ENCODE measurements at places on chromosomes 7 and 10.

DNA sequence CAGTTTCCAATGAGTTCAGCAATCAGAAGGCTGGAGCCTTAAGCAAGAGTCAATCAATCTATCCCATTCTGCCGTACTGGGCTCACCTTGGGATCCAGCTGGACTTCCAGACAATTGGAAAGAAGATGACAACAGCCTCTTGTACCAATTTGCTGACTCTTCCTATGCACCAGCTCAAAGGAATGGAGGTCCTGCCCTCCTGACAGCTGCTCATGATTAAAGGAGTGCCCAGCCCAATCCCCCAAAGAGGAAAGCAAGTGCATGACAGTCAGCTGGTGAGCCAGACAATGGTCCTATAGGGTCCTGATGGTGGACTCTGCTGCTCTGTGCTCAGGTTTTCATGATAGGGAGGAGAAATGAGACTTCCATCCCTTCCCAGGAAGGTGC lies 25.1 kb downstream of the VSTM4 start:
- H3K27ac ChIP-seq, result no peak overlapping the region
- no peaks in the 10 kb centered on the region for H3K27me3 ChIP-seq
- DNase-seq, result no peak
- no peaks in the 10 kb centered on the region for H3K4me1 ChIP-seq
- no peak overlapping the region for H3K4me3 ChIP-seq

DNA sequence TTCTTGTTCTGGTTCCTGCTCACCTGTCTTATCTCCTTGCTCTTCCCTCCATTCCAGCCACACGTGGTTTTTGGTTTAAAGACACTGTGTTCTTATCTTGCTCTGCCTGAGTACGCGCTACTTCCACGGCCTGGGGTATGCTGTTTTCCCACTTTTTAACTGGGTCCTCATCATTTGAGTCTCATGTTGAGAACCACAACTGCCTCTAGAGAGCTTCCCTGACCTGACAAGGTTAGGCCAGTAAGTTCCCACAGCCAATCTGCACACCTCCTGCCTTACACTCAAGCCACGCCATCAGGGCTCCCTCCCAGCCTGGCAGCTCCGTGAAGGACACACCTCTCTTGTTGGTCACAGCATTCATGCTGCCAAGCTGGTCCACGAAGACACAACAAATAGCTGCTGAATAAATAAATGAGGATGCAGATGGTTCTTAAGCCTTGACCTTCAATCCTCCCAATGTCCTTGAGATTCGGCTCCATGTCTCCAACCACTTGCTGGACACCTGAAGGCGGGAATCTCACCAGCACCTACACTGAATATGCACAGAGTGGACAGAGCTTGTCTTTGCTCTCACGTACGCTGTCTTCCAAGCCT lies 201.7 kb upstream of the KLF14 start:
- no peaks in the 10 kb centered on the region for H3K4me1 ChIP-seq
- H3K27me3 ChIP-seq, result no peaks in the 10 kb centered on the region
- no peak for DNase-seq
- no peak overlapping the region for H3K4me3 ChIP-seq
- no peak overlapping the region for H3K27ac ChIP-seq

DNA sequence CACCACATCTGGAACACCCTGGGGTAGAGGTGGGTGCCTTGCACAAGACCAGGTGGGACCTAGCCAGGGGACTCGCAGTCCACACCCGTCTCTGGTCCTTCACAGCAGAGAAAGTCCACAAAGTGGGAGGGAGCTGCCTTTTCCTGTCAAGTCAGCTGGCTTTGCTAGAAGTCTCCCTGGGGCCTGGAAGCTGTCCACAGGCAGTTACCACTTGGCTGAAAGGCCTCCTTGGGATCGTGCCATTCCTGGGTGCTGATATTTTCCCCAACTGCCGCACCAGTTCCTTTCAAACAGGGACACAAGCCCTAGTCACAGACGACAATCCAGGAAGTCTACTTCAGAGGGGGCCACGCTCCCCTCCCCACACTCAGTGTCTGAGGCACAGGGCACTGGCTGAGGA lies 75.4 kb downstream of the AFAP1L2 start:
- H3K36me3 ChIP-seq, result no peaks in the 10 kb centered on the region
- H3K4me1 ChIP-seq, result peaks cover 6% of the 10 kb centered on the region
- H3K27me3 ChIP-seq, result no peaks in the 10 kb centered on the region
- no peak for DNase-seq

DNA sequence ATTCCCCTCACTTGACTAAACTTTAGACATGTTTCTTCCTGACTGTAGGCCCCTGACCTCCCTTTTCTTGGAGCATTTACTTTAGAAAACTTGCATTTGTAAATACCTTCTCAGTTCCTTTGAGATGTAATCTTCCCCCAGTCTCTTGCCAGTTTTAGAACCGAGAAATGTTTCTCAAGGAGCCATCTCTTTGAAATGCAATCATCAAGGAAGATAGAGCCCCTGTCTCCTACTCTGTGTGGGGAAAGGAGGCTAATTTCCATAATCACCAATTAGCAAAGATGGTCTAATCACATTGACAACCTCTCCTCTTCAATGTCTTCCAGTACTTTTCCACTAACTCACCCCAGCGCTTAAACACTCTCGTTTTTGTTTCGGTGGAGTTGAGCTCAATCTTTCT lies 70.0 kb upstream of the SMIM30 start:
- H3K4me3 ChIP-seq, result no peak overlapping the region
- no peaks in the 10 kb centered on the region for H3K27me3 ChIP-seq
- H3K27ac ChIP-seq, result no peak overlapping the region
- H3K4me1 ChIP-seq, result no peaks in the 10 kb centered on the region
- H3K36me3 ChIP-seq, result no peaks in the 10 kb centered on the region

- H3K4me1 ChIP-seq, result no peaks in the 10 kb centered on the region
- H3K36me3 ChIP-seq, result no peaks in the 10 kb centered on the region
- no peak overlapping the region for H3K27ac ChIP-seq
- no peak overlapping the region for H3K4me3 ChIP-seq
These were observed 412.6 kb upstream of the SHH start for GRCh38 chr7:156224833-156225225.

DNA sequence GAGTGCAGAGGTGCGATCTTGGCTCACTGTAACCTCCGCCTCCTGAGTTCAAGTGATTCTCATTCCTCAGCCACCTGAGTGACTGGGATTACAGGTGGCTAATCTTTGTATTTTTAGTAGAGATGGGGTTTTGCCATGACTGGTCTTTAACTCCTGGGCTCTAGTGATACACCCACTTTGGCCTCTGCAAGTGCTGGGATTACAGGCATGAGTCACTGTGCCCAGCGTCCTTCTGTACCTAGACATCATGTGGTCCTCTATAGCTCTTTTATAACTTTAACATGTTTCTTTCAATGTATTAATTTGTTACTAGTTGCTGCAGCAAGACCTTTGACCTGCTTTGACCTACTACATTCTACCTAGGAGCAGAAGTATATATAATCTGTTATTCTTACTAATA lies 38.7 kb upstream of the BICC1 start:
- peaks cover 10% of the 10 kb centered on the region for H3K4me1 ChIP-seq
- no peaks in the 10 kb centered on the region for H3K27me3 ChIP-seq
- no peak overlapping the region for H3K4me3 ChIP-seq
- no peak overlapping the region for H3K27ac ChIP-seq

DNA sequence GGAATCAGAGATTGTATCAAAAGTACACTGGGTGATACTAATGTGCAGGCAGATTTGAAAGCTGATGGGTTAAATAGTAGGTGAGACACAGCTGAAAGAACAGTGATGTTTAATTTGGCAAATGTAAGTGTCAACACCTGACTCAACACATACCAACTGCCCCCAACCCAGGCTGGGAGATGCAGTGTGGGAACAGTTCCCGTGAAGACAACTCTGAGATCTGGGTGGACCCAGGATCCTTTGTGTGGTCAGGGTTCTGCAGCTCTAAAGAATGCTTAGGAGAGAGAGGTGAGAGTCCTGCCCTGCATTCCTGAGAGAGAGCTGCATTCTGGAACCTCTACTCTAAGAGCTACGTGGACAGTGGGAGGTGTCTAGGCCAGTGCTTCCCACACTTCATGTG lies 479.7 kb downstream of the RPS24 start:
- no peaks in the 10 kb centered on the region for H3K27me3 ChIP-seq
- H3K4me3 ChIP-seq, result no peak overlapping the region
- no peak overlapping the region for H3K27ac ChIP-seq
- DNase-seq, result no peak
- H3K4me1 ChIP-seq, result peaks cover 6% of the 10 kb centered on the region

GRCh38 chr10:113452146-113452845 lies 100.6 kb upstream of the HABP2 start:
- peaks cover 15% of the 10 kb centered on the region for H3K4me1 ChIP-seq
- H3K27me3 ChIP-seq, result no peaks in the 10 kb centered on the region
- no peak overlapping the region for H3K4me3 ChIP-seq
- no peak for DNase-seq
- H3K36me3 ChIP-seq, result no peaks in the 10 kb centered on the region

GRCh38 chr7:2602406-2603043 lies 29.3 kb upstream of the TTYH3 start:
- no peak for DNase-seq
- no peak overlapping the region for H3K4me3 ChIP-seq

- no peaks in the 10 kb centered on the region for H3K36me3 ChIP-seq
- H3K4me3 ChIP-seq, result no peak overlapping the region
- H3K4me1 ChIP-seq, result no peaks in the 10 kb centered on the region
- no peaks in the 10 kb centered on the region for H3K27me3 ChIP-seq
- DNase-seq, result no peak
These were observed 76.8 kb upstream of the ANKRD1 start for GRCh38 chr10:90997670-90998069.

GRCh38 chr7:50851891-50852290 lies 69.2 kb upstream of the GRB10 start:
- DNase-seq, result no peak
- H3K4me3 ChIP-seq, result no peak overlapping the region
- no peak overlapping the region for H3K27ac ChIP-seq
- no peaks in the 10 kb centered on the region for H3K36me3 ChIP-seq
- no peaks in the 10 kb centered on the region for H3K27me3 ChIP-seq

DNA sequence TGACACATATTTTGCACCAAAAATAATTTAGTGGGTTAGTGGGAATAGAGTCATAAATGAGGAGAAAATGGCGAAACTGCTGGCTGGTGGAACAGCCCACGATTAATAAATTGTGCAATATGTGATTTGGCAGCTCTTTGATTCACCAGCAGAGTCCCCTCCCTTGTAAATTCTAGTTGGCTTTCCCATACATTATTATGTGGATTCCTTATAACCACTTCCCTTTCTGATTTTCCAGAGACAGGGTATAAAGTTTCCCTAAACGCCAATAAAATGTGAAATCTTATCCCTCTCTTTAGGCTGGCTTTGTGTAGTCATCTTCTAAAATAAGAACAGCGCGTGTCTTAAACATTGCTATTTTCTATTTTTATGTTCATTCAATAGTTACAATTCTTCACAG lies 149.4 kb upstream of the FERD3L start:
- no peak overlapping the region for H3K4me3 ChIP-seq
- H3K27me3 ChIP-seq, result no peaks in the 10 kb centered on the region
- no peaks in the 10 kb centered on the region for H3K36me3 ChIP-seq
- DNase-seq, result peak; percentile 21

GRCh38 chr7:108529341-108529740 lies 3.4 kb upstream of the PNPLA8 start:
- DNase-seq, result no peak
- H3K36me3 ChIP-seq, result no peaks in the 10 kb centered on the region
- H3K4me1 ChIP-seq, result peaks cover 8% of the 10 kb centered on the region
- H3K27me3 ChIP-seq, result no peaks in the 10 kb centered on the region
- H3K4me3 ChIP-seq, result no peak overlapping the region

DNA sequence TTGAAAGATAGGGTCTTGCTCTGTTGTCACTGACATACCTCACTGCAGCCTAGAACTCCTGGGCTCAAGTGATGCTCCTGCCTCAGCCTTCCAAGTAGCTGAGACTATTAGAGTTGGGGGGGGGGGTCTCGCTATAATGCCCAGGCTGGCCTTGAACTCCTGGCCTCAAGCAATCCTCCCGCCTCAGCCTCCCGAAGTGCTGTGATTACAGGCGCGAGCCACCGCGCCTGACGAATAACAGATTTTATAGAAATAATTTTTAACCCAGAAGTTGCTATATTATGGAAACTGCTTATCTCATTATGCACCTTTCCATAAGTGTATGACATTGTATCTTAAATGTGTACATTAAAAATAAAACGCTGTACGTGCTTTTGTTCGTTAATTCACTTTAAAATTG lies 846 bp downstream of the ANKRD26 start:
- peak overlapping the region; percentile 89 for H3K27ac ChIP-seq
- H3K27me3 ChIP-seq, result no peaks in the 10 kb centered on the region
- peak overlapping the region; percentile 51 for H3K4me3 ChIP-seq
- peaks cover 8% of the 10 kb centered on the region for H3K4me1 ChIP-seq

GRCh38 chr10:43794181-43794815 lies 145.6 kb upstream of the ZNF32 start:
- H3K27ac ChIP-seq, result no peak overlapping the region
- H3K4me1 ChIP-seq, result no peaks in the 10 kb centered on the region
- H3K27me3 ChIP-seq, result no peaks in the 10 kb centered on the region
- no peak for DNase-seq
- H3K36me3 ChIP-seq, result no peaks in the 10 kb centered on the region

- H3K4me3 ChIP-seq, result no peak overlapping the region
- no peaks in the 10 kb centered on the region for H3K36me3 ChIP-seq
- no peaks in the 10 kb centered on the region for H3K27me3 ChIP-seq
- peak overlapping the region; percentile 46 for H3K27ac ChIP-seq
- H3K4me1 ChIP-seq, result no peaks in the 10 kb centered on the region
These were observed 139.0 kb upstream of the MKLN1 start for GRCh38 chr7:131188367-131189339.

- H3K4me3 ChIP-seq, result no peak overlapping the region
- no peaks in the 10 kb centered on the region for H3K4me1 ChIP-seq
- no peaks in the 10 kb centered on the region for H3K36me3 ChIP-seq
- no peaks in the 10 kb centered on the region for H3K27me3 ChIP-seq
These were observed 90.6 kb upstream of the OIT3 start for GRCh38 chr10:72802763-72803505.

DNA sequence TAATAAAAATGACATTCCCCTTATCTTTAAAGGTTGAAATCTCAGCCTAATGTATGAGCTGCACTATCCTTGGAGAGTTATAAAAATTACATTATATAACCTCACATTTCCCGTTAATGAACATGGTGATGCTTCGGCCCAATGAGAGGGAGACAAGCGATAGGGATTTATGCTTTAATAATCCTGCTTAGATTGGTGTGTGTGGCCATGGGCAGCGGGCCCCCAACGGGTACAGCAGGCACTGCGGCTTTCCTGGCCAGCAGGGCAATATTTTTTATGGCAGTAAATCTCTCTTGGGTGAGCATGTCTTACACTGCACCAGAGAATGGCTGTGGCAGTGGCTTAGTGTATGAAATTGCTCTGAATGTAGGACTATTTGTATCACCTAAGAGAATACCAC lies 246.3 kb downstream of the GFRA1 start:
- no peak for DNase-seq
- H3K27ac ChIP-seq, result no peak overlapping the region
- no peaks in the 10 kb centered on the region for H3K36me3 ChIP-seq
- no peak overlapping the region for H3K4me3 ChIP-seq
- no peaks in the 10 kb centered on the region for H3K27me3 ChIP-seq
- H3K4me1 ChIP-seq, result no peaks in the 10 kb centered on the region

GRCh38 chr7:52682993-52683392 lies 352.4 kb upstream of the POM121L12 start:
- no peak for DNase-seq
- H3K36me3 ChIP-seq, result no peaks in the 10 kb centered on the region
- no peaks in the 10 kb centered on the region for H3K27me3 ChIP-seq
- peaks cover 4% of the 10 kb centered on the region for H3K4me1 ChIP-seq
- H3K4me3 ChIP-seq, result no peak overlapping the region

- H3K27ac ChIP-seq, result peak overlapping the region; percentile 45
- no peak for DNase-seq
- no peaks in the 10 kb centered on the region for H3K27me3 ChIP-seq
- peaks cover 17% of the 10 kb centered on the region for H3K4me1 ChIP-seq
These were observed 259.3 kb downstream of the SNX13 start for GRCh38 chr7:17680943-17681351.

Measured in hepatocyte (in vitro differentiated cells).